ENCODE measurements at places on chromosomes 13 and 19.
A peak's percentile ranks its signal among the peaks of the same experiment; 100 is the strongest.

DNA sequence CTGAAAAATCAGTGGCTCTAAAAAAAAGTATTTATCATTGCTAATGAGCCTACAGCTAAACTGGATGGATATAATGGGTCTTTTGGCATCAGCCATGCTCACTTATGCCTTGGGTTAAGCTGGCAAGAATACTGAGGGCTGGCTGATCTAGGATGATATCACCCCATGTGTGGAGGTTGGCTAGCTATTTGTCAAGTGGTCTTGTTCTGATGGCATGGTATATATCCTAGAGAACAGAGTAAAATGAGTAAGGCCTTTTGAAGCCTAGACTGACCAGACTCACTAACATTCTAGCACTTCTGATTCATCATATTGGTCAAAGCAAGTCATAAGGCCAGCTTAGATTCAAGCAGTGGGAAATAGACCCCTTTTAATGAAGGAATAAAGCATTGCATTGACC, 383.0 kb downstream of the SLITRK1 start:
- H3K27me3 ChIP-seq: no peaks in the 10 kb centered on the region
- H3K27ac ChIP-seq: no peak overlapping the region
- no peak overlapping the region for H3K4me3 ChIP-seq
- H3K36me3 ChIP-seq: no peaks in the 10 kb centered on the region
- DNase-seq: no peak
- H3K4me1 ChIP-seq: no peaks in the 10 kb centered on the region

DNA sequence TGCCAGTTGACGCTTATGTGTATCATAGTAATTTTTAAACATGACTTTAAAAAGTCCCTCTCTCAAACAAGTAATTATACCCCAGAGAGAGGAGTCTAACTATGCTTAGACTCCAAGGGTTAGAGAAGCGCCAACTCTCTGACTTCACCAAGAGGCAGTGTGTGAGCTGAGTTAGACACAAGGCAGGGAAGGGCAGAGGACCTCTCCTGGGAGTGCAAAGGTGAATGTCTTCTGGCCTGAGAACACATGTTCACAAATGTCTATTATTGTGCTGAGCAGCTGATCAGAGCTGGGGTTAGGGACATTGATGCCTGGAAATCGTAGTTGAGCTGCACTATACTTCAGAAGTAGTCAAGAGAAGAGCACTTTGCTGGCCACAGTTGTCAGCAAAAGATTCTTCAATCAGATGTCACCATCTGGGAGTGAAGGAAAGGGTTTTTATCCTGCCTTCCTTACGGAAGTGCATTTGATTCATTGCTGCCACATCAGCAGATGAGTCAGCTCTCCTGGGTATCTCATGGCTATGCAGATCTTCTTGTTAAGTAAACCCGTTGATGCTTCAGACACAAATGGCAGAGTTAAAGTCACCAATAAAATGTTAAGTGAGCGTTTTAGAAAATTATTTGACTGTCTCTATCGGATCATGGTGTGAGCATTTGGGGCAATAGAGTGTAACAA, 283.2 kb upstream of the ARGLU1 start:
- DNase-seq: no peak
- no peaks in the 10 kb centered on the region for H3K36me3 ChIP-seq
- no peaks in the 10 kb centered on the region for H3K27me3 ChIP-seq

DNA sequence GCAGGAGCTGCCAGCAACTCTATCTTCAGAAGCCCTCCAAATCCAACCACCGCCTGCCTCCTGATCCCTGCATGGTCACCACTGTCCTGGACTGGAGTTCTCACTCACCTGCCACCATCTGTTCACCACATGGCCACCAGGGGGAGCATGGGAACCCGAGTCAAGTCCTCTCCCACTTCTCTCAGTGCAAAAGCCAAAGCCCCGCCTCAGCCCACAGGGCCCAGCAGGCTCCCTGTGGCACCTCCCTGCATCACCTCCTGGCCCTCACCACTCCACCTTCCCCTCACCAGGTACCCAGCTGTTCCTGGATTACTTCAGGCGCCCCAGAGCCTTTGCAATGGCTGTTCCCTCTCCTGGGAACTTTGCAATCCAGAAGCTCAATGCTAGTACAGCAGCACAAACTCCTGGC, 5.3 kb downstream of the DHPS start:
- DNase-seq: peak; percentile 72
- H3K4me1 ChIP-seq: peaks cover 19% of the 10 kb centered on the region
- H3K36me3 ChIP-seq: peaks cover 55% of the 10 kb centered on the region
- H3K27me3 ChIP-seq: no peaks in the 10 kb centered on the region
- no peak overlapping the region for H3K27ac ChIP-seq

GRCh38 chr19:4456476-4456842, 1.1 kb downstream of the UBXN6 start:
- peak overlapping the region; percentile 62 for H3K4me3 ChIP-seq
- H3K4me1 ChIP-seq: peaks cover 17% of the 10 kb centered on the region
- DNase-seq: no peak
- no peaks in the 10 kb centered on the region for H3K27me3 ChIP-seq
- H3K27ac ChIP-seq: peak overlapping the region; percentile 73

- H3K27me3 ChIP-seq: no peaks in the 10 kb centered on the region
- H3K4me3 ChIP-seq: no peak overlapping the region
- DNase-seq: no peak
- no peaks in the 10 kb centered on the region for H3K36me3 ChIP-seq
- no peaks in the 10 kb centered on the region for H3K4me1 ChIP-seq
Measured at GRCh38 chr13:58804832-58805231, 1173.3 kb downstream of the PCDH17 start.

DNA sequence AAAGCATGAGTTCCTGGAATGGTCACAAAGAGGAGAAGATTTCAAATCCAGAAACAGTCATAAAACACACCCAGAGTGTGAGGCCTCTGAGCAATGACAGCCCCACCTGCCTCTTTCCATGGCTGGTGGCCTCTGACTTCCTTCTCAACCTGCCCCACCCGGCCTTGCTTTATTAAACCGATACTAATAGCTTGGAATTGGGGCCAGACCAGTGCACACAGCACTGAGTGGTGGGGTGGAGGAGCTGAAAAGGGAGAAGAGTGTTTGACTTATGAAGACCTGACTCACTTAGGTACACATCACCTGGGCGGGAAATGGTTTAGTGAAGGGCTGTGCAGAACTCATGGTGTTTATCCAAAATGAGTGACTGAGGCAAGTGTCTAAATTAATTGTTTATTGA, 20.7 kb upstream of the CEACAM6 start:
- H3K27ac ChIP-seq: no peak overlapping the region
- H3K36me3 ChIP-seq: no peaks in the 10 kb centered on the region
- no peak for DNase-seq
- H3K27me3 ChIP-seq: peaks cover 7% of the 10 kb centered on the region
- H3K4me3 ChIP-seq: no peak overlapping the region

GRCh38 chr13:113519556-113519955, 29.0 kb upstream of the DCUN1D2 start:
- no peaks in the 10 kb centered on the region for H3K36me3 ChIP-seq

DNA sequence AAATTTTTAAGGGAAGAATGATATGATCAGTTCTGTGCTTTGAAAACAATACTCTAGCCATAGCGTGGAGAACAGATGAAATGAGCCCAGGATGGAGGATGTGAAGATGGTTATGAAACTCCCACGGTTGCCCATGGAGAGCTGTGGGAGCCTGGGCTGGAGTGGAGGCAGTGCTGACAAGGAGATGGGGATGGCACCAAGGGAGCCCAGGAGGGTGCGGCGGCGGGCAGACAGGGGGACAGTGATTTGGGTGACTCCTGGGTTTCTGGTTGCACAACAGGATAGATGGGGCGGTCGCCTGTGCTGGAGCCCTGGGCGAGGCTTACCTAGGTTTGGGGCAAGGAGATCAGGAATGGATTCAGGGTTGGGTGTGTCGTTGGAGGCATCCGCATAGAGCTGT, 15.9 kb downstream of the ARHGEF7 start:
- H3K4me1 ChIP-seq: no peaks in the 10 kb centered on the region
- no peak for DNase-seq
- no peak overlapping the region for H3K4me3 ChIP-seq
- no peak overlapping the region for H3K27ac ChIP-seq

DNA sequence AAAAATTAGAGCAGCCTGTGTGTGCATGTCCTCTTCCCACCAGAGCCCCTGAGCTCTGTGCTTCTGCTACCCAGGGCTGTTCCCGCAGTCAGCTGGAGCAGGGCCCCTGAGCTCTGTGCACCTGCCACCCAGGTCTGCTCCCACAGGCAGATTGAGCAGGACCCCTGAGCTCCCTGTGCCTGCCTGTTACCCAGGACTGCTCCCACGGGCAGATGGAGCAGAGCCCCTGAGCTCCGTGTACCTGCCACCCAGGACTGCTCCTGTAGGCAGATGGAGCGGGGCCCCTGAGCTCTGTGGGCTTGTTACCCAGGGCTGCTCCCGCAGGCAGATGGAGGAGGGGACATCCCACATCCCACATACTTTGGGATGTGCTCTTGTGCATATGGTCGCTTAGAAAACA, 186.8 kb upstream of the SOX1 start:
- no peaks in the 10 kb centered on the region for H3K4me1 ChIP-seq
- no peak for DNase-seq
- no peaks in the 10 kb centered on the region for H3K27me3 ChIP-seq
- H3K36me3 ChIP-seq: no peaks in the 10 kb centered on the region
- no peak overlapping the region for H3K27ac ChIP-seq
- no peak overlapping the region for H3K4me3 ChIP-seq

DNA sequence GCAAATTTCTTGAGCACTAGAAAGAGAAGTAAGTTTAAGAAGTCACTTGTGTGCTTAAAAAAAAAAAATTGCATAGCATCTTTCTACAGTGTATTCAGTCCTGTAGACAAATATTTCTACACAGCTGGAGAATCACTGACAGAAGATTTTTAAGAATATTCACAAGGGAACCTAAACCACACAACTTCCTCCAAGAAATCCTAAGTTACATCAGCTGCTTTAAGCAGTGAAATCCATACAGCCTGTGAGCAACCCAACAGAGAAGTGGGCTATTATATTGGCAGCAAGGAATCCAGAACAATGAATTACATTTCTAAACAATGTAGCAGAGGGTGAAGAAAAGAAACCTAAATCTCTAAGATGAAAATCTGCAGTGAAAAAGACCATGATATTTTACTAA, 1.5 kb downstream of the DOCK9 start:
- no peaks in the 10 kb centered on the region for H3K36me3 ChIP-seq
- H3K4me1 ChIP-seq: peaks cover 63% of the 10 kb centered on the region

DNA sequence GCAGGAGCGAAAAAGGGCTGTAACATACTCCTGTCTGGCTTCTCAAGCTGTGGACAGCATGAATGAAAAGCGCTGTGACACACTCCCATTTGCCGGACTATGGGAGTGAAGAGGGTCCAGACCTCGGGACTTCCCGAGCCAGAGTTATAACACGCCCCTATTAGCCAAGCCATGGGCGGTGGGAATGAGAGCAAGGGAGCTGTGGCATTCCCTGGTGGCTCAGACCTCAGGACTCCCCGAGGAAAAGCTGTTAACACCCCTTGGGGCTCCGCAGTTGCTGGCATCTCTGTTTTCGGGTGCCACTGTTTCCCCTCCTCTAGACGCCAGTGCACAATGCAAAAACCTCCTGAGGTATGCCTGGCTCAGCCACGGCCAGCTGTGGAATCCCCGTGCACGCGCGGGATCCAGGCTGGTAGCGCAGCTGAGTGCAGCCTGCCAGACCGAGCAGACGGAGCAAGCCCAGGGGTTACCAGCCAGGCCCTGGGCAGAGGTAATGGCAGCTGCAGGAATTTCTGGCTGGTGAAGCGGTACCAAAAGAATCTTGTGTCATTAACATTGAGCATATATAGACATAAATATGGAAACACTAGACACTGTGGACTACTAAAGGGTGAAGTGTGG, 1534.6 kb upstream of the PRR20A start:
- no peak overlapping the region for H3K27ac ChIP-seq
- no peak overlapping the region for H3K4me3 ChIP-seq
- no peak for DNase-seq
- H3K4me1 ChIP-seq: no peaks in the 10 kb centered on the region

Measured in CD8-positive, alpha-beta memory T cell (primary cell).